ENCODE measurements at places on chromosomes 7 and 10.

- no peak for DNase-seq
Measured at GRCh38 chr7:89607792-89608191, 546.5 kb upstream of the STEAP1 start.

DNA sequence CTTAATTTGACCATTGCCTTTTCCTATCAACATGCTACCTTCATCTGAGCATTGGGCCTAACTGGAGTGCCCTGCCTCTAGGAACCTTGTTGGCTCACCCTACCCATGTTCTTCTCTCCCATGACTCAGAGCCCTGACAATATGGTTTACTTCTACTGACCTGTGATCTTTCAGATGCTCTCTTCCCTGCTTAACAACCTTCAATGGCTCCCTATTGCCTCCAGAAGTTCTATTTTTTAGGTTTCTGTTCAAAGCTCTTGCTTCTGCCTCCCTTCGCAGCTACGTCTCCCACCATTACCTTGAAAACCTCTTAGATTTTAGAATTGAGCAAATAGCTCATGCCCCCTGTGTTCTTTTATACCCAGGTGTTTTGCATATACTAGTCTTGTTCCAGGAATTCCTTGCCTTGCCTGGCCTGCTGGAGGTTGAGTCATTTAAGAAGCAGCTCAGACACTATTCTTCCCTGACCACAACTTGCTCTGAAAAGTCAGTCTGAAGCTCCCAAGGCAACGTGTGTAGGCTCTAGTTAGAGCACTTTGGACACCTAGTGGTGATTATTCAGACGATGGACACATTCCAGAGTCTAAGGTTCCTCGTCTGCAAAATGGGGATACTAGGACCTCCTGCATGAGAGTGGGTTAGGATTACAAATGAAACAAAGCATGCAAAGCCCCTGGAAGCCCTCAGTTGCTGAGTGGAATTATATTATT lies 64.4 kb upstream of the EMX2 start:
- peak; percentile 32 for DNase-seq

- DNase-seq = no peak
Measured at GRCh38 chr7:22717760-22718159, 9.2 kb upstream of the IL6 start.

DNA sequence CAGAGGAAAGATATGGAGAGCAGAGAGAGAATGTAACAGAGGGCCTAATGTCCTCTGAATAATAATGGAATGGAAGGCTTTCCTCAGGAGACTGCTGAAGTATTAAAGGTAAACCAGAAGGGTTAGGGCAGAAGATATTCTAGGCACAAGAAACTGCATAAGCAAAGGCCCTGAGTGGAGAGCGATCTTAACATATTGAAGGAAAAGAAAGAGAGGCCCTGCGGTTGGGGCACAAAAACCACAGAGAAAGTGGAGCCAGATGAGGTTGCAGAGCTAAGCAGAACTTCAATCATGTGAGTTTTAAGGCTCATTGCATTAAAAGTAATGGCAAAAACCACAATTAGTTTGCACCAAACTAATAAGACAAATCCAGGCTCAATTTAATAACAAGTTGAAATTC lies 115.8 kb upstream of the VSTM2A start:
- peak; percentile 34 for DNase-seq

- DNase-seq = peak; percentile 86
Measured at GRCh38 chr7:50792342-50793119, 9.8 kb upstream of the GRB10 start.

Measured in NB4 (cell line).